Pulmonary artery endothelial cell (primary cell): ENCODE measurements at places on chromosomes 5 and 9. TPM values are rescaled to one million over a fixed set of nuclear protein-coding genes. Genes with fewer than 3 reads are reported as not detected.

GRCh38 chr9:26748449-26749058, 144.0 kb downstream of the CAAP1 start:
- no peak for DNase-seq

DNA sequence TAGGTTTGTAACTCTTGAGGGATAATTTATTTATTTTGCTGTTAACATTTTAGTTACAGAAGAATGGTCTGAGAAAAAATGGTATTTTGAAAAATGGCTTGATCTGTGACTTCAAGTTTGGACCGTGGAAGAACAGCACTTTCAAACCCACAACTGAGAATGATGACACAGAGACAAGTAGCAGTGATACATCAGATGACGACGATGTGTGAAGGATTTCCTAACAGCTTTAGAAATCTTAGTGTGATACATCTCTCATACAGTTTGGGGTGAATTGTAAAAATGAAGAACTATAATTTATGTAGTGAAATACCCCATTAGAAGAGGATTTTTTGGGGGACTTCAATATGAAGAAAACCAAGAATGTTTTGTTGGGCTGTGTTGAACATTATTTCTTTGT, 88.7 kb downstream of the GPBP1 start:
- no peak for DNase-seq

DNA sequence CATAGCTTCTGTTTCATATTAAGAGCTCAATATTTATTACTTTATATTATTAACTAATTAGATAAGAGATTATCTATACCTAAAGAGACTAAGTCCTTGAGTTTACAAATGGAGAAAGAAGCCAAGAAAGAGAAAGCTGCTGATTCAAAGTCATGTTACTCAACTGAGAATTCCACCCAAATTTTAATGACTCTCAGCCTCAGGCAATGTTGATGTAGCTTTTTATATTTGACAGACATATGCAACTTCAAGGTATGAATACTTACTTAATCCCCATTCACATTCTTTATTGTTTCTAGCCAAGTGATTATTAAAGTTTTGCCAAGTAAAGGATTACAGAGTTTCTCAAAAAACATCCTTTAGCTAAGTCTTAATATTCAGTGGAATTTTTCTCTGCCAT, 527.5 kb upstream of the NMUR2 start:
- DNase-seq, result no peak

- no peak for DNase-seq
These were observed 82.7 kb downstream of the C9orf152 start for GRCh38 chr9:110125207-110125751.

- no peak for DNase-seq
These were observed 499.7 kb downstream of the PDE4D start for GRCh38 chr5:59393585-59394420.

- DNase-seq, result no peak
These were observed 94.2 kb downstream of the WNK2 start for GRCh38 chr9:93278144-93278543.

GRCh38 chr5:143898381-143898780, 86.4 kb downstream of the HMHB1 start:
- no peak for DNase-seq

- no peak for DNase-seq
These were observed 8.5 kb downstream of the CAMSAP1 start for GRCh38 chr9:135898634-135899407.

NMUR2 gene
- total RNA-seq, result not detected in 2 replicates
